CD4-positive, alpha-beta T cell treated with Interferon gamma for 1 hour (primary cell): ENCODE measurements at places on chromosomes 5 and 9.
A peak's percentile ranks its signal among the peaks of the same experiment; 100 is the strongest.

DNA sequence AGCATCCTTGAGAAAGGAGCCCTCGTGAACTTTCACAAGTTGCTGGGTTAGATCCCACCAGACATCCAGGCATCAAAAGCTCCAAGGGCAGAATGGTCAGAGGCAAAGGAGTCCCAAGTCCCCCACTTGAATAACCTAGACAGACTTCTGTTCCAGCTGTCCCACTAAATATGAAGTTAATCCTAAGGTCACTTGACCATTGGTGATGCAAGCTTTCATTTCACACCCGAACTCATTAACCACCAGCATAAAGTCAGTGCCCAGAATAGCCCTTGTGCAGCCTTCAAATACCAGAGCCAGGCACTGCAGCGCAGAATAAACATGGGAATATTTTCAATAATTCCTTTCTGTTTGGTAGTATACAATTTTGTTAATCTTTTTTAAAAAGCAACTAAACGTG, 28.9 kb downstream of the OXCT1 start:
- DNase-seq = no peak

GRCh38 chr5:122371511-122372151, 59.6 kb downstream of the SNCAIP start:
- DNase-seq = no peak

GRCh38 chr5:119368238-119368630, 12.4 kb downstream of the TNFAIP8 start:
- DNase-seq = peak; percentile 70

DNA sequence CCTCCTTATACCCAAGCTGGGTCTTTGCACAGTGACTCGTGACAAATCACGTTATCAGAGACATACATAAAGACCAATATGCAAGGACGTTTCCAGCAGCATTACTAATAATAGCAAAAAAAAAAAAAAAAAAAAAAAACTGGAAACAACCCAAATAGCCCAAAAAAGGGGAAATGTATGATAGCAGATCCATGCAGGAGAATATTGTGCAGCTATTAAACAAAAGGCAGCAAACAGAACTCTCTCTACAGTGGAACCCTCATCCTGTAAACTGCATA, 37.7 kb downstream of the C5orf15 start:
- DNase-seq = no peak

- no peak for DNase-seq
These were observed 52.9 kb downstream of the MYO10 start for GRCh38 chr5:16883176-16883575.

DNA sequence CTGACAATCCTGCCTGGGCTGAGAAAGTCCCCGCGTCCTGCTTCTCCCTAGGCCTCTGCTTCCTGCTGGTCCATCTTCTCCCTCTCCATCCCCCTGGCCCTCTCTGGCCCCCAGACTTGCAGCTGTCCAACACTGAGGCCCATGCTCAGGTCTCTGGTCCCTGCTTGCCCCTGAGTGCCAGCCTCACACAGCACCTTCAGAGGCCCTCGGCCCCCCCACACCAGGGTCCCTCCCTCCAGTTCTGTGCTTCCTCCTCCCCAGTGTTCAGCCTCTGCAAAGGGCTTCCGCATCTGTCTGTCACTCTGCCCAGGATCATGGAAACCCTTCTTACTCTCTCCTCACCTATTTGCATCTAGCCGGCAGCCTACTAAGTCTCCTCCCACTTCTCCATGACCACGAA, 62.4 kb upstream of the CTSL start:
- DNase-seq = no peak

GRCh38 chr5:114361724-114362196, at the start of gene KCNN2:
TSS of gene KCNN2 (plus strand) at chr5:114362070. CDS start at chr5:114362140, 70 bp downstream.
- DNase-seq = no peak

- no peak for DNase-seq
These were observed 26.6 kb downstream of the DEPDC1B start for GRCh38 chr5:60673334-60673733.

- peak; percentile 13 for DNase-seq
These were observed 51.1 kb downstream of the C9orf152 start for GRCh38 chr9:110156902-110157301.

GRCh38 chr5:168472329-168472728, 13.9 kb upstream of the RARS1 start:
- no peak for DNase-seq

DNA sequence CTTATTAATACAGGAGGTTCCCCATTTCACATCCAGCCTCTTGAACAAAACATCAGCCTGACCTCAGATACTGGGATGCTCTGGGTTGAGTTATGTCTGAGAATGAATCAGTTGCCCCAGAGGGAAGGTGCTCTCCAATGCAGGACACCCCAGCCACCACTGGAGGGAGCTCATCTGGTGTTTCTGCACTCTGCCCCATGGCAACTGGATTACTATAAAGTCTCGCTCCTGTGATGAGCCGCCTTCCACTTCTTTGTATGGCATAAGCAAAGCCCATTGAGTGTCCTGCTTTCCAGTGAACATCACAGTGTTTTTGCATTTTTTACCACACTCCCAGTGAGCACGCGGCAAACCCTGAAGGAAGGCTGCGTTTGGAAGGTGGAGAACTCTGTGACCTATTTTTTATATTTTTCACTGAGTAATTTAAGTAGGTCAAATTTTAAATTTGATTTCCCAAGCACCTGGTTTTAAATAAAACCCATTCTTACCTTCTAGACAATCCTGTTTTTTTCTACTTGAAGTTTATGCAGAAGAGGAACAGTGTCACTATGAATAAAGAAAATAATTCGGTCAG, 176.9 kb upstream of the WWC1 start:
- no peak for DNase-seq

- no peak for DNase-seq
These were observed 57.4 kb downstream of the SCAI start for GRCh38 chr9:125085703-125086477.

DNA sequence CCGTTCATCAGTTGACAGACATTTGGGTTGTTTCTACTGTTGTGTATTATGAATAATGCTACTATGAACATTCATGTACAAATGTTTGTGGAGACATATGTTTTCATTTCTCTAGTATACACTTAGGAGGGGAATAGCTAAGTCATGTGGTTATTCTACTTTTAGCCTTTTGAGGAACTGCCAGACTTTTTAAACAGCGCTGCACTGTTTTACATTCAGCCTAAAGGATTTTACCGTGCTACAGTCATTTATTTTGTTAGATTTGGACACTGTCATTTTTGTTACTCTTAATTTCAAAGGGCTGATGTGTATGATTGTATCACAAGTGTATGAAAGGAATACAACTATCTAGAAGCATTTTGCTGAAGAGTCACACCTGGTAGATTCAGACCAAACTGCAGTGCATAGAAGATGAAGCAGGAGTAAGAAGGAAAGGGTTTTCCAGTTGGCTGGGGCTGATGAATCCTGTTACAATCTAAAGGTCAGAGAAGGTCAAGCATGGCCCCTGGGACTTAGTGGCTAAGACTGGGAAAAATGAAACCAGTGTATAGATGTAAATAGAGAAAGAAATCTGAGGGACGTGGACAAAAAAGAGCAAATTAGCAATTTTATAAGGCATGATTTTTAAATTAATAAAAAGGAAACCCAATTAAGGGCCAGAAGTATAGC, 509.7 kb downstream of the PSAT1 start:
- DNase-seq = no peak

DNA sequence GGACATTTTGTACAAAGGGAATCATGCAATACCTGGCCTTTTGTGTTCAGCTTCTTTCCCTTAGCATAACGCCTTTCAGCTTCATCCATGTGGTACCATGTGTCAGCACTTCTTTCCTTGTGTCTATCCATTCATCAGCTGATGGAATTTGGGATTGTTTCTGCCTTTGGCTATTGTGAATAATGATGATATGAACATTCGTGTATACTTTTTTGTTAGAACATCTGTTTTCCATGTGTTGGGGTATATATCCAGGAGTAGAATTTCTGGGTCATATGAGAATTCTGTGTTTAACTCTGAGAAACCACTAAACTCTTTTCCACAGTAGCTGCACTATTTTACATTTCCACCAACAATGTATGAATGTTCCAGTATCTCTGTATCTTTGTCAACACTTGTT, 14.8 kb upstream of the PRRC2B start:
- no peak for DNase-seq

DNA sequence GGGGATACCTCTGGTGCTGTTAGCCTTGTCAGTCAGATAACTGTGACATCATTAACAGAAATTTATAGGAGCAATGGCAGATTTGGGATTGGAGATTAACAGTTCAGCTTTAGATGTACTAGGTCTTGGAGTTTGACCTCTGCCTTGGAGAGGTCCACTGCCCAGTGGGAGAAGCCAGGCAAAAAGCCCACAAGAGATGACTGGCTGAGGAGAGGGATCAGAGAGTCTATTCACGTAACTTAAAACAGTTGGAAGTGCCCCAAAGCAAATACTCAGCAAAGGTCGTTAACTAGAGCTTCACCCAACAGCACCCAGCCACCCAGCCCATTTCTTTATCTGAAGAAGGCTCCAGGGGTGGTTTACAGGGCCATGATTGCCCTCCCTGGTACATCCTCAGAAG, 232.7 kb upstream of the PPP1R2B start:
- no peak for DNase-seq

GRCh38 chr5:5602554-5602953, 180.1 kb downstream of the ICE1 start:
- no peak for DNase-seq

DNA sequence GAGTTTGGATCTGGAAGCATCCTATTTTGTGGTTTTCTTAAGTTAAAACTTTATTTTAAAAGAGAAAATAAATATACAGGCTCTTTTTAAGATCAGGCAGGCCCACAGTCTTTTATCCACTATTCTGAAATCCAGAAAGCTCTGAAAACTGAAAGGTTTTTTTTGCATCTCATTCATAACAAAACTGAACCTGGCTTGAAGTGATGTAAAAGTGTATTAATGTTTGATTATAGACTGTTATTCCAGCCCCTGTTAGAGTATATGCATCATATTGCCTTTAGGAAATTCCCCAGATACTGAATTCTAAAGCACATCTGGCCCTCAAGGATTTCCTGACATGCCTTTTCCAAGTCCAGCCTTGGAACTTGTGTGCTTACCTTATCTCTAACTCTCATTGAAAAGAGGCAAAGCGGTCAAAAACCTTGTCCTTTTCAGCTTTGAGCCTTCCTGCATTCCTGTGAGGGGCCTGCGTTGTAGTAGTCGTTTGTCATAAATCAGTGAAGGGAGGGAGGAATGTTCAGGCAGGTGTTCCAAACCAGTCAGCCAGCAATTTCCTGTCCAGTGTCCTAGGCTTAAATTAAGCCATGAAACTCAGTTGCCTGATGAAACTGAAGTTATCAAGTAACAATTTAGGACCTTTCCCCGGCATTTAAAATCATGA, 110.4 kb downstream of the TLE4 start:
- no peak for DNase-seq

GRCh38 chr5:132473019-132473531, 17.5 kb downstream of the IRF1 start:
- DNase-seq = peak; percentile 95

GRCh38 chr9:76162086-76162730, 232.0 kb downstream of the RFK start:
- DNase-seq = no peak

DNA sequence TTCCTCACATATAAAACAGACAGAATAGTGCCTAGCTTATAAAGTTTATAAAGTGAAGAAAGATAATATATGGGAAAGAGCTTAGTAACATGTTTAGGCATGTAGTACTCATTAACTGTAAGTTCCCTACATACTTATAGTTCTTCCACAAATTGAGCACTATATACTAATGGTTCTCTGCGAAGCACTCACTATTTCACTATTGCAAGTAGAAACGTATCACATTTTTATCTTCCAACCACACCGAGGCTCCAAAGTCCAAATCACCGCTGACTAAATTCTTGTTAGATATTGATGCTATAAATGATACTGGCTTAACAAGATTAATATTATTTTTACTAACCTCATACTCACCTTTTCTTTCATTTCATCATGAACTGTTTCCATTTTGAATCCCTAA, 61.0 kb downstream of the FBXW11 start:
- no peak for DNase-seq

GRCh38 chr9:125505988-125506438, 201.0 kb downstream of the MAPKAP1 start:
- no peak for DNase-seq

DNA sequence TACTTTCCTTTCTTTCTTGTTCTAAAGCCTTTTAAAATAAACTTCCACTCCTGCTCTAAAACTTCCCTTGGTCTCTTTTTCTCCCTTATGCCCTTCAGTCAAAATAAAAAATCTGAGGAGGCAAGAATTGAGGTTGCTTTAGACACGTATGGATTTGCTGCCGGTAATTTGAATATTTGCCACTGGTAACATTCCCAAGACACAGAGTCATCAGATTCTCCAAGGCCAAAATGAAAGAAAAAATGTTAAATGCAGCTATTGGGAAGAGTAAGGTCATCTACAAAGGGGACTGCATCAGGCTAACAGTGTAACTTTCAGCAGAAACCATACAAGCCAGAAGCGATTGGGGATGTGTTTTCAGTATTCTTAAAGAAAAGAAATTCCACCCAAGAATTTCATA, 311.1 kb downstream of the CDH18 start:
- DNase-seq = no peak

GRCh38 chr5:156446526-156446925, 119.6 kb downstream of the SGCD start:
- no peak for DNase-seq
